ENCODE measurements at places on chromosomes 11 and 22.

DNA sequence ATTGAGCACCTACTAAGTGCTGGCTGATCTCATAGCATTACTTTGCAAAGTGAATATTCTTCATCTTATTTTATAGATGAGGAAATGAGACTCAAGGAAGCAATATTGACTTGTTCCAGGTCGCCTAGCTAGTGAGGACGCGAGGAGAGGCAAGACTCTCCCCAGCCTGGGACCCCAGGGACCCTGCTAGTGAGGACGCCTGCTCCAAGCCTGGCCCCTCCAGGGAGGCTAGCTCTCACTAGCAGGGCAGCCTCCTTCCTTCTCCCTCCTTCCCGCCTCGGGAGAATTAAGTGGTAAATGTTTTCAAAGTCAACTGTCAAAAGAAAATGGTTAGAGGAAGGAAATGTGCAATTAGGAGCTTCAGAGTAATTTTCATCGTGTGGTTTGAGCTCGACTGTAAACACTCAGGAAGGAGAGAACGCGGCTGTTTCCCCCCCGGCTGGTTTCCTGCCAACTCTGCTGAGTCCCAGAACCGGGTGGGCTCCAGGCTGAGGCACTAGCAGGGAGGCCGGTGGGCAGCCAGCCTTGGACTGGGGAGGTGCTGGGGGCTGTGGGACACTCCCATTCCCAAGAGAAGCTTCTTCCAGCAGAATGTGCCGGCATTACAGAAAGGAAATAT, 17.9 kb downstream of the MYEOV start:
- DNase-seq: no peak

DNA sequence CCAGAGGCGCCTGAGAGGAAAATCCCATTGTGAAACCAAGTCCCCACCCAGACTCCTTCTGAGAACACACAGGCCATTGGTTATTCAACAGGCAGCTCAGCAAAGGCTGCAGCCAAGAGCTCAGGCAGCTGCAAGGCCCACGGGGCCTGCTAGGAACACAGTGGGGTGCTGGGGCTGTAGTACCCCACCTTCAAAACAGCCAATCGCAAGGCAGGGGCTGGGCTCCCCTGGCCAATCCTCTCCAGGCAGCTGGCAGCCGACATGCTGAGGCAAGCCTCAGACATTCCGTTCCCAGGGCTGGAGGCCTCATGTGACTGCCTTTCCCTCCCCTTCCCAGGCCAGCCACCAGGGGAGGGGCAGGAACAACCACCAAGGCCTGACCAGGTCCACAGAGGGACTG, 6.6 kb downstream of the PRODH start:
- no peak for DNase-seq

- no peak for DNase-seq
Observed at GRCh38 chr22:44737406-44738346, 14.7 kb upstream of the ARHGAP8 start.

- no peak for DNase-seq
Observed at GRCh38 chr11:35227576-35228327, 88.8 kb downstream of the CD44 start.

Data from ureter (tissue), 1 donor.